ENCODE measurements at places on chromosomes 1 and 21.
A peak's percentile ranks its signal among the peaks of the same experiment; 100 is the strongest.

DNA sequence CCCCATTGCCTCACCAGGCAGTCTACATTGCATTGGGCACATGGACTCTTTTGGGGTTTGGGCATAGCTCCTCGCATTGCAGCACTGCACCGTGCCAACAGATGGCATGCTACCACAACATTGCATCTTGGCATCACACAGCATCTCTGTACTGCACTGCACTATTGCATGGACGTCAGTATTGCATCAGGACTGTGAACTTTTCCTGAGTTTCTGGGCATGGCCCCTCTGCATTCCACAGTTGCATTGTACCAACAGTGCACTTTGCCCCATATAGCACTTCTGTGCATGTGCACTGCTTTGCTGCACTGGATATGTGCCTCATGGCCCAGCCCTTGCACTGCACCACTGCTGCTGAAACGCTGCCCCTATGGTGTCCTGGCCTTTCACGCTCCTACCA is 9.6 kb downstream of the PTPRU start:
- no peak for DNase-seq

DNA sequence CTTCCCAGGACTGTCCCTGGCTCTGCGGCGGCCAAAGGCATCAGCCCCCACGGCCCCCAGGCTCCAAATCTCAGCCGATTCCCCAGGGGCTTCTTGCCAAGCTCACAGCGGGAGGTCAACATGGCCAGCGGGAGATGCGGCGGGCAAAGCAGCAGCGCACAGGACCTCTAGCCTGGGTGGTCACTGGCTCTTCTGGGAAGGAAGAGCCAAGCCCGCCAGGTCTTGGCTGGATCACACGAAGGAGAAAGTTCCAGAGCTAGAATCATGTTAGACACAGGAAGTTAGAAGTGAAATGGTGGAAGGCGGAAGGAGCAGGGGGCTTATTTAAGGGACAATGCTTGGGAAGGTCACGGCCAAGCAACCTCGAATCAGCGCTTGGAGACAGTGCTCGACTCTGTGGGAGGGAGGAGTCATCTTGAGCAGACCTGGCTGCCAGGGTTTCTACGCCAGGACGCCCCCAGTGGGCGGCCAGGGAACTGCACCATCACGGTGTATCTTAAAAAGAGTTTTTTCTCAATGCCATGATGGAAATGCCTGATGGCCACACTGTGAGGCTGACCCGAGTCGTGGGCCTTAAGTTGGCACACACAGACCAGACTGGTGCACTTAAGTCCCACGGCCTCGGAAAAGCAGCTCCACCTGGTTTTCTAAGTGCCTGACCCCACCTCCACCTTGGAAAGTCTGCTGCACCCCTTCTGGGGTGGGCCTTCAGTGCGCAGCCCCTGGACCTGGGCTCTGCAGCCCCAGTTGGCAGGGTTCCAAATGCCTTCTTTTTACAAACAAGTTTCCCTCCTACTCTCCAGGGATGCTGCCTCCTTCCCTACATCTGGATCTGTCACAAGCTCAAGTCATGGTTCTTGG is 29.3 kb downstream of the SLC66A1 start:
- peak; percentile 58 for DNase-seq

DNA sequence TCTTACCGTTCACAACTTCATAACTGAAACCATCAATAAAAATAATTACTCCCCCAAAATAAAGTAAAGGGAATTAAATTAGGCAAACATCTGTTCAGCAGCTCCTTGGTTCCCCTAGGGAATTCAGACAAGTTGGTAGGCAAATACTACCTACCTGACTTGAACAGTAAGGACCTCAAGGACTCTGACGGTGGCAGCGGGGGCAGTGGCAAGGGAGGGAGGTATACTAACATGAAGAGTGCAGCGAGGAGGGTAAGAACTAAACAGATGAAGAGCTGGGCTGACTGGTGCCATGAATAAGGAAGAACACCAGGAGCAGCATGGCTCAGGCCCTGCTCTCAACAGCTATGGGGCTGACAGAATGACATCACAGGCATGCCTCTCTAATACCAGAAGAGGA is 33.1 kb downstream of the MTOR start:
- no peak for DNase-seq

DNA sequence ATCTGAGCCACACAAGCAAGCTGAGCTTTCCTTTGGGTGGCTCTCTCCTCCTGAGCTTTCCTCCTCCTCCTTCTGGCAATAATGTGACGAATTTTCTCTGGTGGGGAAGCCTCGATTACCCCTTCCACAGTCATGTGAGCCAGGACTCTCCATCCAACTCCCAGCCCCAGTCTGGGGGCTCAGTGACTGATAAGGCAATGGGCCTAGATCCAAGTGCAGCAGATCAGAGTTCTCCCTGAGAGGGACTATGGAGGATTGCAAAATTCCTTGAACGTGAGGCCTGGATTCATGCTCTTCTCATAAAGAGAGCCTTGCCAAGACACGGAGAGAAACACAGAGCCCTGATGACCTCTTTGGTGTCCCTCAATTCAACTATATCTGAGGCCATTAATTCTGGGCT is 31.3 kb upstream of the TRIM67 start:
- DNase-seq = no peak

- no peak for DNase-seq
These were observed 53.5 kb downstream of the FOXD2 start for GRCh38 chr1:47491341-47491753.

DNA sequence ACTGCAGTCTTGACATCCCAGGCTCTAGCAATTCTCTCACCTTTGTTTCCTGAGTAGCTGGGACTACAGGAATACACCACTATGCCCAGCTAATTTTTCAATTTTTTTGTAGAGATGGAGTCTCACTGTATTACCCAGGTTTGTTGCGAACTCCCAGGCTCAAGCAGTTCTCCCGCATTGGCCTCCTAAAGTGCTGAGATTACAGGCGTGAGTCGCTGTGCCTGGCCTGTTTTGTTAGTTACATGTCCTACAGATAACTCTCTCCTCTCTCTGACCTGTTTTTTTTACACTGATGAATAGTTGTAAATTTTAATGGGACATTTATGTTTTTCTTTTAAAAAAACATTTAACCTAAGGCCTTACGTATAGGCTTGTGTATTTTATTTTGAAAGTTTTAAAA is 19.8 kb downstream of the PTBP2 start:
- DNase-seq = no peak

DNA sequence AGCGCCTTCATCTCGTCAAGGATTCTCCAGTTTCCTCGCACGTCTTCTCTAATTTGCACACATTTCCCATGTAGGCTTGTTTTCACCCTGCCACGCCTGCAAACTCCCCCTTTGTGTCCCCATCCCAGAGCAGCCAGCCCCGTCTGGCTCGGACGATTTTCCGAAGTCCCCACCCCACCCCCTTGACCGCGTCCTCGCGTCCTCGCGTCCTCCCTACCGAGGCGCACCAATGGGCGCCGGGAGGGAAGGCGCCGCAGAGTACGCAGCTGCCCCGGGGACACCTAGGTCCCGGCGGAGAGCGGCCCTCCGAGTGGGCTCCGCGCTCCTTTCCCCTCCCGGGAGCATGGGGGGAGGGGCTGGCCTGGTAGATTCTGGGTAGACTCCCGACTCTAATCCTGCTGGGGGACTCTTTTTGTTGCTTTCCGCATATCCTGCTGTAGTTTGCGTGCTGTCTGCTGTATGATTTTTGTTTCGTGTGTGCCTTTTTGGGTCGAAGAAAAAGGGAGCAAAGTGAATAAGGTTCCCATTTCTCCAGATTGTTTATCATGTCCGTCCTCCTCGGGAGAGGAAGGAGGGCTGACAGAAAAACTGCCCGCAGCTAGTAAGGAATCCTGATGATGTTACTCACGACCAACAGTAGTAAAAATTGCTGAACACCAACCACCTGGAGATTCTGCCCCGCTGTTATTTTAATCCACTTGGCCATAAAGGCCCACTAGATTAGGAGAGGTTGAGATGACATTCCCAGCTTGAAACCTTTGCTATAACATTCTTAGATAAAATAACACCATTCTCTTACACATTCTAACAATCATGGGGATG is 1.5 kb downstream of the CACHD1 start:
- no peak for DNase-seq

- no peak for DNase-seq
These were observed 212.1 kb downstream of the GPR52 start for GRCh38 chr1:174659823-174660222.

DNA sequence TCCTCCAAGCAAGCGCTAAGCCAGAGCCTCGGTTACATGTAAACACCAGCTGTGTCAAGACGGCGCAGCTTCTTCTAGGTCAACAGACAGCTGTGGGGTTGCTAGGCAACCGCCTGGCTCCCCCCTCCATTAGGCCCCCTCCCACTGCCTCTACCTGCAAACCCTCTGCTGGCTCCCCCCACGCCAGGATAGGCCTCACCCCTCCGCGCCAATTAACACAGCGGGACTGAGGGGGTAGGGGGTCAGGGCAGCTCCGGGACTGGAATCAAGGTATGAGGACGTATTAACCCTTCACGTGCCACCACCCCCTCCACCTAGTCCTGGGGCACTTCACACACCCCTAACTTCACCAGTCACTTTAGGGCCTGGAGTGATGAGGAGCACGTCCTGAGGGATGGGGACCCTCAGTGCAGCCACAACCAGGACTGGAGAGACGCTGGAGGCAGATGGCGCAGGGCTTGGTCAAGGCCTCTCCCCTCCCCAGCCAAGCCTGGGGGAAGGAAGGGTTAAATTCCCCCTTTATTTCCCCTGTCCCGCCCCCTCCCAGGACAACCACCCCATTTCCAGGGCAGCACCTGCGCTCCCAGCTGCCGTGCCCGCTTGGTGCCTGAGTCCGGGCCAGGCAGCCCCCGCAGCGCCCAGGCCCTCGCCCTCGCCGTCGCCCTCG is 37.4 kb upstream of the WASF2 start:
- no peak for DNase-seq

GRCh38 chr1:151478140-151478812 is 19.0 kb upstream of the POGZ start:
- DNase-seq = no peak

DNA sequence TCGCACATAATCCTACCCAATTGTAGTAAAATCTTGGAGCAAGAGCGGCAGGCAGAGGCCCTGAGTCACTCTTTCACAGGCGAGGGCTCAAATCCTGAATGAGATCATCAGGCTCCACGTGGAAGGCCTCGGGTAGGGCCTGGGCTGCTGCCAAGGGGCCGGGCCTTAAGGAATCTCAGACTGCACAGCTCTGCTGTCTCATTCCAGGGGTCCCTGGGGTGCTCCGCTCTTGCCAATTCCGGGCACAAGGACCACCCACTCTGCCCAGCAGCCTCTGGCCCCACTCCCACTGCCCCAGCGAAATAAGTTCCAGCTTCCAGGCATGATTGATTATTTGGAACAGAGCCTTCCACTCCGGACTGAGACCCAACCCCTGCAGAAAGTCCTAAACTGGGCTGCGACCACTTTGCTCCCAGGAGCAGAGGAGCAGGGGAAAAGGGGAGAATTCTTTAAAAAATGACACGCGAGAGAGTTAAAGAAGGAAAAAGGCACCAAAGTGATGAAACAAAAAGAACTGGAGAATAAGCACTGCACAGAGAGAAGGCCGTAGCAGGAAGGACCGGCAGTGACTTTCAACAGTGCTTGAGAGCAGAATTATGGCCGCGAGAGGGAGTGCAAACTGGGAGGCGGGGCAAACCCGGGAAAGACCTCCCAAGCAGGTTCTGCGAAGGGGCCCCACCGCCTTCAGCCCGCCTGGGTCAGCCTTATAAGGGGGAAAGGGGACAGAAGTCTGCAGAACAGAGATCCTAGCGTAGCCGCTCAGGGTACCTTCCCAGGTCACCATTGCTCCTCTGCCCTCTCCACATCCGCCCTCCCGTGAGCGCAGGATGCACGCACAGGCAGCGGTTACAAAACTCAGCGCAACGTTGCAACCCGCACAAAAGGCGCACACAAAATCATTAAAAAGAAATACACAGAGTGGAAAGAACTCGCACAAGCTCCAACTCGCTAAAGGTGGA is 2.0 kb downstream of the ADAMTS1 start:
- no peak for DNase-seq

GRCh38 chr1:12162459-12163137 is 4.2 kb upstream of the TNFRSF1B start:
- no peak for DNase-seq

- no peak for DNase-seq
These were observed 32.6 kb upstream of the EDN2 start for GRCh38 chr1:41517062-41517438.

DNA sequence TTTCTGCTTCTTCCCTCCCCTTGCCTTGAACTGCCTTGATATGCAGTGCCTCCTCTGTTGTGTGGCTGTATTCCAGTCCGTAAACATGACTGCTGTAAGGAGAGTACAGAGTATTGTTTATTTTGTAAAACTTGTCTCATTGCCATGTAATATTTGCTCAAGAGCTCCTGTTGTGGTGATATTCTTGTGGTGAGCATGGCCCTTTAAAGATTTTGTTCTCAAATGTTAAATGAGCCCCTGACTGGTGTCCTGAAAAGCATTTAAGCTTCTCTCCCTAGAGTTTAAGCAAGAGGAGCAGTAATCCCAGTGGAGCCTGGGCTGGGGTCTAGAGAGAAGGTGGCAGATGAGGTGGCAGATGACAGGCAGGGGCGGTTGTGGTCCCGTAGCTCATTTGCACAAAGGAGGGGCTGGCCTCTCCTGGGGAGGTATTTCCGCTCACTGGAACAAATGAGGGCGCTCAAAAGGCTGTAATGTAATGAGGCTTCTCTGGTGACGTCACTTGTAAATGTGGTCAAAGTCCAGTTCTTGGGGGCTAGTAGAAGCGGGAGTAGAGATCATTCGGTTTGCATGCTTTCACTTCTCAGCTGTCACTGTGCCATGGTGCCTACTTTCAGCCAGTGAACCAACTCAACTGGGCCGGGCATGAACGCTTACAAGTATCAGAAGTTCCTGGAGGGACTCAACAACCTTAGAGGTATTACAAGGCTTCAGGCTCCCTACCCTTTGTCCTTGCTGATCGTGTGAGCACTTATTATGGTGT is 46.0 kb upstream of the MACF1 start:
- no peak for DNase-seq

GRCh38 chr1:94258873-94259331 is 21.5 kb upstream of the ARHGAP29 start:
- no peak for DNase-seq

DNA sequence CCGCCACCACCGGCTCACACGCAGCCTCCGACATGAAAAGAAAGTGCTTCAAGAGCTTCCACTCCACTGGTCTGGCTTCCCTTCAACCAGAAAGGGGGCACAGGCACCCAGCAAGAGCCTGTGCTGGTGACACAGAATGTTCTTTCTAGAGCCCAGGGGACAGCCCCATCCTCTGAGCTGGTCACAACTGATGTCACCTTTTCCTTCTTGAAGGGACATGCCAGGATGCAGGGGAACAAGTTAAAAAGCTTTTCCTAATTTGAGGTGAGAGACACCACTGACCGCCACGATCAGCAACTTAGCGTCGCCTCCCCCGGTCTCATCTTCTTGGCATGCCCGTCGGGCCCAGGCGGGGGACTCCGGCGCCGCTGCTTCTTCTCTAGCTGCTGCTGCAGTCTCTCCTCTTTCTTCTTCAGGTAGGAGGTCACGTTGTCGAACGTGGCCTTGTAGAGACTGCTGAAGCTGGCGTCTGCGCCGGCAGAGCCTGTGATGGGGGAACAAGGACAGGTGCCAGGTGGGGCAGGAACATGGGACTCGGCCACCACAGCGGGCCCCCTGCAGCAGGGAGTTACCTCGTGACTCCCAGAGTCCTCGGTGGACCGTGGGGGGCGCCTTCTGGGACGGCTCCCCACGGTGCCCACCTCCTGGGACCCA is 29.5 kb downstream of the WDR4 start:
- DNase-seq = no peak

Measured in stimulated activated CD8-positive, alpha-beta memory T cell treated with anti-CD3 and anti-CD28 coated beads, Interleukin-15, amount 100 ng/mL, for 1 hour (primary cell).